Naive thymus-derived CD4-positive, alpha-beta T cell (primary cell): ENCODE measurements at places on chromosomes 7 and 10.

DNA sequence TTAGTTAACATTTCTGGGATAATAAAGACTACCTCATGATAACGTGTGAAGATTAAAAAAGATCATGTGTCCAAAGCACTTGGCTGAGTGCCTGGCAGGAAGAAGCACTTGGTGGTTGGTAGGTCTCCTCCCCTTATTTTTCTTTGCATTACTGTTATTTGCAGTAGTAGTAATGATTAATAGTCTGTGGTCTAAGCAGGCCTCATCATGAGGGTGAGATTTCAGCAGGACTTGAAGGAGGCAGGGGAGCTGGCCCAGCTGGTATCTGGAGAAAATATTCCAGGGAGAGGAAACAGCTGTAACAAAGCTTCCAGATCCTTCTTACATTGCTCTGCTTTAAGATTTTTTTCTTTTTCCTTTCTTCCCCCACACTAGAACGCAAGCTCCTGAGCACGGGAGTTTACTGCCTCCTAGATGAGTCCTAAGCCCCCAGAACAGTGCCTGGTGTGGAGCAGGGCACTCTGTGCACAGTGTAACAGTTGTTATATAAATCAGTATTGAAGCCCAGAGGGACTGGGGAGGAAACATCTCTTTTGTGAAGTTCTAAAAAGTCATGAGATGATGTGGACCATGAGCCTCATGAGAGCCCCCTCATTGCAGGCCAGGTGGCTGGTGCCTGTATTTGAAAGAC lies 31.1 kb upstream of the RHEB start:
- DNase-seq = no peak

GRCh38 chr7:156772725-156773124 lies 120.3 kb downstream of the LMBR1 start:
- no peak for DNase-seq

DNA sequence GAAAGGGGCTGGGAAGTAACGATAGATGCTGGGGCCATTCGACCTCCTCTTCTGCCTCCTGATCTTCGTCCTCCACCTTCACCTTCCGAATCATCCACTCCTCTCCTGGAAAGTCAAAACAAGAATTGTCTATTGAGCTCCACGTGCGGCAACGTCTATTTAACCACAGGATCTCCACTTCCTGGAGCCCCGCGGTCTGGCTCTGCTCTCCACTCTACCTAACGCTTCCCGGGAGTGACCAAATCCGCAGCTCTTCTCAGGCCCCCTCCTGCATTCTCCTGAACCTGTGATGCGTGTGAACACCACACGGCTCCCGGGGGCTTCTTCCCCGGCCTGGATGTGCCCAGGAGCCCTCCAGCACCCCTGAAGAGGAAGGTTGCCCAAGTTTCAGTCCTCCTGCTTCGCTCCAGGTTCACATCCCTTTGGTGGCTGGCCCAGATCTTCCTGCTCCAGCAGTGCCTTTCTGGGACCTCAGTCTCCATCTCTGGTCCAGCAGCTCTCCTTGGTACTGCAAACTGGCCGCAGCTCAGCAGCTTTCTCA lies 7.2 kb downstream of the ZNF467 start:
- DNase-seq = no peak

DNA sequence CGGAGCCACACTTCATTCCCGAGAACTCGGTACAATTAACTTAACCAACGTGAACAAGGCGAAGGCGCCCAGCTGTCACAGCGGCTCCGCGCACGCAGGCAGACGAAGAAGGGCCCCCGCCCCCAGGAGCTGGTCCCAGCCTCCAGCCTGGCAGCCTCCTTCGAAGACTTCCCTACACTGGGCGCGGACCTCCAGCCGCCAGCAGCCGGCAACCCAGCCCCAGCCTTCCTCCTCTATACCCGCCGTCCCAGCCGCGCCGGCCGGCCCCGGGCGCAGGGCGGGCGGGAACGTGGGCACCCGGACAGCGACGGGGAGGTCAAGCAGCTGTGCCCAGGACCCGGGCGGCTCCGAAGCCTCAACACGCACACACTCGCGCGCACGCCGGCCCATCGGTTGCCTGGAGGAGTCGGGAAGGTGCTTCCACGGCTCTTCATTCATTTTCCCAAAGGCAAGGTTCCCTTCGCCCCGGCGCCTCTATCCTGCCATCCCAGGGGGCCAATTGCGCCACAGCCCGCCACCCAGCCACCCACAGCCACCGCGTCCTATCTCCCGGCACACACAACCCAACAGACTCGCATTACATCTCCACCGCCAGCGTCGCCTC lies 1.6 kb downstream of the CHST15 start:
- no peak for DNase-seq

- DNase-seq = no peak
Measured at GRCh38 chr7:156560075-156560474, 80.5 kb upstream of the RNF32 start.
